GM12891 (cell line): ENCODE measurements at places on chromosomes 12 and 14.

- DNase-seq: no peak
These were observed 213.4 kb downstream of the AKAP6 start for GRCh38 chr14:32542507-32542906.

- no peak for DNase-seq
These were observed 47.8 kb downstream of the HECTD1 start for GRCh38 chr14:31159682-31160296.

DNA sequence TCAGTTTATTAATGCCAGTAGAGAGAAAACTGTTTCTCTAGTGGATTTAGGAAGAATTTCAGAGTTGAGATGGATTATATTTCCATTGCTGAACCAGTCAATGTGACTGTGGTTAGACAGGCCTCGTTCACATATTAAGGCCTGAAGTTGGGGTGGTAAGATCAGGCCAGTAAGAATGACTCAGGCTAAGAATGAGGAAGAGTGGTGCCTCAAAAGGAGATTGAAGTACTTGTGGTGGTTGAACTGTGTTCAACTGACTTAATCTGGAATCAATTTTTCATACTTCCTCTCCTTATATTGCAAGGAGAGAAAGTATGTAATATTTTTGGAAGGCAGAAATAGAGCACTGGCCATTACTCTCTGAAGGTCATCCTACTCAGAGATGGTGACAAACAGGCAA lies 37.8 kb upstream of the ATF7IP start:
- no peak for DNase-seq

DNA sequence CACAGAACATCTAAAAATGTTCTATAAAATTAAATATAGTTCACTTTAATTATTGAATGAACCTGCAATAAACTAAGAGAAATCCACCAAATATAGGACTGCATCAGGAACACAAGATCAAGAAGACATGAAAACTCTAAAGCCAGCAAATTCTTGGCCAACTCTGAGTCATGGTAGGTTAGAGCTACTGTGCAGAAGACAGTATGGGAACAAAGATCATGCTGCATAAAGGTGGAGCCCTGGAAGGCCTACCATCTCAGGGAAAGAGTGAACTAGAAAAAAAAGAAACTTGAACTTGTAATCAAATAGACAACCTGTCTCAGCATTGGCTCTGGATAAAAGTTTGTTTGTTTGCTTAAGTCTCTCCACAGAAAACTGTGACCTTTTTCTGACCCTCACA lies 66.9 kb upstream of the CNOT2 start:
- DNase-seq: no peak

DNA sequence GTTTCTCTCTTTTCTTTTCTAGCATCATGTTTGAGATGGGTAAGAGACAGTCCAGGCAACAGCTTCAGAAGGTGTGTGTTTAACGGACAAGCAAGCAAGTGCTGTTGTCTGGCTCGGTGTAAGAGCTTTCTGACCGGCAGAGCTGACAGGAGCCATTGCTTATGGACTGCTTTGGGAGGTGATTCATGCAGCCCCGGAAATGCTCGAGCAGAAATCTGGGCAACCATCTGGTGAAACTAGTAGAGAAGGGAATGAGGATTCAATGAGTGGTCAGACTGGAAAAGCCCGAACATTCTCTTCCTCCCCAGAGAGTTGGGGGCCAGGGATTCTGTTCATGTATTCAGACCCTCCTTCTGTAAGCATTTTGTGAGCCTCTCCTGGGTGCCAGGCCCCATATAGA lies 24.4 kb downstream of the TUNAR start:
- DNase-seq: no peak

DNA sequence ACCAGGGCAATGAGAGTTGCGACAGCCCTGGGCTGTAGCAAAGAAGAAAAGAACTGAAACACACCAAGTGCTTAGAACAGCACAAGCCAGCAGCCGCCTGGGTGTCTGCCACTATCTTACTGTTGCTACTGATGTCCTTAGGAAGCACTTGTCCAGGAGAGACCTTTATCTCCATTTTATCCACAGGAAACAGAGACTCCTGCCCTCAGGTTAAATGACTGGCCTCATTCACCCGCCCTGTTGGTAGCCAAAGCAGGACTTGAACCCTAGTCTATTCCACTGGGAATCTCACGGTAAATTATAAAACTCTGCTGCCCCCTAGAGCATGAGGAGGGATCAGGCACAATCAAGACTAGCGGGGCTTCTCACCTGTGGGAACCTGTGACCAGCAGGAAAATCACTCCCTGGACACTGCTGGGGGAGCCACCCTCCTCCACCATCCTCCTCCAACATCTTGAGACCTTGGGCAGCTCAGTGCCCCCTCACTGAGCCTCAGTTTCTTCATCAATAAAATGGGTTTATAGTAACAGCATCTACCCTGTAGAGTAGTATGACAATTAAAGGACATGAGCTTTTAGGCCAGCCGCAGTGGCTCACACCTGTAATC lies 20.5 kb upstream of the TESC start:
- peak; percentile 44 for DNase-seq

DNA sequence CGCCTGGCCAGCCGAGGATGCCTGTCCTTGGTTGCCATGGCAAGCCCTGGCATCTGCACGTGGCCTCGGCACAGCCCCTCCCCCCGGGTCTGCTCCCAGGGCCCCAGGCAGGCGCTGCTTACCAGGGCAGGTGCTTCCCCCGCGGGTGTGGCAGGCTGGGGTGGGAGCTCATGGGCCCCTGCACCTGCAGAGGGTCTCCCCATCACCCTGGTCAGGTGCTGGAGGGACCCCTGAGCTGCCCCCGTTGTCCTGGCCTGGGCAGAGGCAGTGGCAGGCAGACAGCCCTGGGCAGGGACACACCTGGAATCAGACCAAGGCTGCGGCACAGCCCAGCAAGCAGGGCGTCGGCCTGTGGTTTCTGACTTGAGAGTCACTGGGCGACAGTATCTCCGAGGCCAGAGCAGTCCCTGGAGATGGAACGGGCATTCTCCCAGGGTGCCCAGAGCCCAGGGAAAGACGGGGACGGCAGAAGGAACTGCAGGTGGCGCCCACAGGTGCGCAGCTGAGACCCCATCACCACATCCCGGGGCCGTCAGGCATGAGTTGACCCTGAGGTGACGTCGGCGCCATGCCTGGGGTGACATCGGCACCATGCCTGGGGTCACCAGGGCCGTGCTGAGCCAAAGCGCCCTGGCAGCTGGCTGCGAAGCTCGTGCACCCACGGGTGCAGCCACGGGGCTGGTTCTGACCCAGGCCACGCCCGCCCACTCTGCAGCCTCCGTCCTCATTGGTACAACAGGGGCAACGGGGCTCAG lies 56.1 kb upstream of the FBRSL1 start:
- no peak for DNase-seq

DNA sequence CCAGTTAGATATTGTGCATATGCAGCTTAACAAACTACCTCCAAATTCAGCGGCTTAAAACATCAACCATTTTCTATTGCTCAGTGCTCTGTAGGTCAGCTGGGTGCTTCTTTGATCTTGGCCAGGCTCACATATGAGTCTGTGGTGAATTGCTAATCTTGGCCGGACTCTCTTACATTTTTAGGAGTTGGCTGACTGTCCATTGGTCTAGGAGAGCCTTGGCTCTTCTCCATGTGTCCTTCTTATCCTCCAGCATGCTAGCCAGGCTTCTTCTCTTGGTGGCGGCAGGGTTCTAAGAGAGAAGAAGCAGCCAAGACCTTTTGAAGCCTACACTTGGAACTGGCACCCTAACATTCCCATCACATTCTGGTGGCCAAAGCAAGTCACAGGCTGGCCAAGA lies 174.3 kb upstream of the PWP1 start:
- DNase-seq: no peak

DNA sequence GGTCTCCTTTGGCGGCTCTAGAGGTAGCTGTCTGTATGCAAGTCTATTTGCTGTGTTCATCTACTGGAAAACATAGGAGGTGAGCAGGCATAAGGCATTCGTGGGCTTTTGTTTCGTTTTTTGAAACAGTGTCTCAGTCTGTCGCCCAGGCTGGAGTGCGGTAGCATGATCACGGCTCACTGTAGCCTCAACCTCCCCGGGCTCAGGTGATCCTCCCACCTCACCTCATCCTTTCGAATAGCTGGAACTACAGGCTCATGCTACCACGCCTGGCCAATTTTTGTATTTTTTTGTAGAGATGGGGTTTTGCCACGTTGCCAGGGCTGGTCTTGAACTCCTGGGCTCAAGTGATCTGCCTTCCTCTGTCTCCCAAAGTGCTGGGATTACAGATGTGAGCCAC lies 27.5 kb downstream of the FLVCR2 start:
- no peak for DNase-seq

GRCh38 chr14:72881543-72881942 lies 12.4 kb downstream of the DPF3 start:
- DNase-seq: no peak

DNA sequence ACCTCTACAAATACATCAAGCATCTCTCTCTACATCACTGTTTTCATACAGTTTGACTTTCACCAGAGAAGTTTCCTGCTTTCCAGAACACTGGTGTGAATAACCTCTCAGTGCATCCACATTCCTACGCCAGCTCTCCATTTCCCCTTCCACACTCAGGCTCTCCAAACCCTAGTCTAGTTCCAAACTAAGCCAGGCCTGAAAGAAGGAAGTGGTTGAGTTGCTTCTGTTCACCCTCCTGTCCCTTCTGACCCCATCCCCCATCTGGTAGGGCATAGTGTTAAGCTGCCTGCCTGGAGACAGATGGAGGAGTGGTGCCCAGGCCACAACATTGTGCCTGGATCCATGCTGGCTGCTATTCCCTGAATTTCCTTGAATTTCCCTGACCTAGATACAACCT lies 132.4 kb downstream of the GPR65 start:
- DNase-seq: no peak

DNA sequence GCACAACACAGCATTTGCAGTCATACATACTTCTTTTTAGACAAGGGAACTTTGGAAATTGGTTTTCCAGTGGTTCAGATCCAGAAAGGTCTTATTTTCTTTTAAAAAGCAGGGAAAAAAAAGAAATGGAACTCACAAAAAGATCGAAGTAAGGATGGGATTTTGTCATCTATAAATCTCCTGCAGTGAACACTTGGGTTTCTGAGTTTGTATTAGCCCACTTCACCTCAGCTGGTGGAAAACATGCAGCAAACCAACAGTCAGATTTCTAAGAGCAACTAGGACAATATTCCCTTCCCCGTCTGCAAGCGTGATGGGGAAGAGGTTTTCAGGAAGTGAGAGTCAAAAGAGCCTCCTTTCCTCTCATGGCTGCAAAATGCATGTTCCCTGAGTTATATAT lies 4.6 kb downstream of the MYF5 start:
- DNase-seq: no peak

DNA sequence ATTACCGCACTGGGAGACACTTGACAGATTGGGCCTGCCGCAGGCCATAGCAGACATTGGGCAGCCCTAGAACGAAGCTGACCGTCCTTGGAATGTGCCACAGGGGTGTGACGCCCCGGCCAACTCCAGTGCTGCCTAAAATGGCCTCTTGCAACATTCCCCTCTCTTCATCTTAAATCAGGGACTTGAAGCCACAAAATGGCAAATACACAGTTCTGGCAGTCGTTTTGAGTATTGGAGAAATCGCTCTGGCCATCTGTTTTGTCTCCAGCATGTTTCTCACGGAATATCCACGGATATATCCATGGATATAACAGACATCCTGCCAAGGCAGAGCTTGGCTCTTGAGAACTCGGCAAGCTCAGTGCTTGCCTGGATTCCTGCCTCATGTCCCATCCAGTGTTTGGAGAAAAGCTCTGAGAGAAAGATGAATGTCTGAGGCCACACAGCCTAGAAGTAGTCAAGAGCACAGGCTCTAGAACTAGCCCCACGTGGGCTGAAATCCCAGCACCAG lies 158.4 kb downstream of the CHST11 start:
- DNase-seq: no peak

DNA sequence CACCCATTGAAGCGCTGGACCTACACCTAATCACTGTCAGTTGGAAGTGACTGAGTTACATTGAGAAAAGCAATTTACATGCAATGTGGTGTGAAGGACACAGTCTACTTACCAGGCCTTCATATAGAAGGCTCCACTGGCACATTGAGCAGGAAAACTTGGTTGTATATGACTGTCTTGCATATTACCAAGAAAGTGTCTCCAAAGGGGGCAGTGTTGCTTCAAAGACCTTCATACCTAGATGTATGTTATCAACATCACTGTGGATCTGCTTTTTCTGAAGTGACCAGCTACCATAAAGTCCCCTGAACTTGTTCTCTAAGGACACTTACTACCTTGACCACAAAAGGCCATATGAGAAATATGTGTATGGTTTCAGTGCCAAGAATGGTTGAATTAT lies 64.1 kb downstream of the NELL2 start:
- DNase-seq: no peak

DNA sequence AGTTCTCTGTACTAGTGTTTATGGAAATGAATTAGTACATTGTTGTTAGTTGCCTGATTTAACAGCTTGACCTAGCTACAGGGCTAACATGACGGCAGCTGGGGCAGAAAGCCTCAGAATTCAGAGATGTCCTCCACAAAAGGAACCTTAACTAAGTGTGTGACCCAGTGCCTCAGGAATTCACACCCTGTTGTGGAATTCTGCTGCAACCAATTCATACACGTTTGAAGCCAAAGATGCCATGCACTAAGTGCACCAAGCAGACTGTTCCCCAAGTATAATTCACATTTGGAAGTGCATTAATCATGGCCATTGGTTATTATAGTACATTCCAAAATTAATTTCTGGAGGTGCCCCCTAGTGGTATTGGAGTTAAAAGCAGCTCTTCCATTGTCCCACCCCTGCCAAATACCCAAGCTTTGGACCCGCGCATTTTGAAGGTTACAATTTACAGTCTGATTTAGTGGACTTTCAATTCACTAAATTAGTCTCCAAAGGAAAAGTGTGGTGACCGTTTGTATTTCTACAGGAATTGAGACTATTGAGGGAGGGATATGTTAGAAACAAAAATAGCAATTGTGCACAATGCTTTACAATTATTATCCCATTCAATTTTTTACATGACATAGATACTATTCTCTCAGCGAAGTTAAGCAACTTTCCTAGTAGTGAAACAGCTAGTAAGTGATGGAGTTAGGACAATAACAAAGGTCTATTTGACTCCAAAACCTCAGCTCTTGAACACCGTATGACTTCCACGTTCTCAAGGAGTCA lies 85.9 kb downstream of the PAX9 start:
- DNase-seq: no peak

GRCh38 chr14:50599700-50600444 lies 39.9 kb downstream of the ATL1 start:
- DNase-seq: no peak

GRCh38 chr14:74913986-74914573 lies 9.0 kb downstream of the RPS6KL1 start:
- DNase-seq: no peak

- no peak for DNase-seq
These were observed 137.4 kb downstream of the LLPH start for GRCh38 chr12:65993173-65993572.
